ENCODE measurements at places on chromosomes 7 and 10. TPM values are rescaled to one million over a fixed set of nuclear protein-coding genes. Genes with fewer than 3 reads are reported as not detected.

SPDYE6 gene
- not detected for total RNA-seq

GET4 gene
- total RNA-seq = 42.3 TPM

GRCh38 chr10:127375461-127375860 lies 173.6 kb upstream of the NPS start:
- DNase-seq = no peak

- DNase-seq = no peak
Observed at GRCh38 chr10:69934768-69935167, 117.9 kb upstream of the MACROH2A2 start.

DNA sequence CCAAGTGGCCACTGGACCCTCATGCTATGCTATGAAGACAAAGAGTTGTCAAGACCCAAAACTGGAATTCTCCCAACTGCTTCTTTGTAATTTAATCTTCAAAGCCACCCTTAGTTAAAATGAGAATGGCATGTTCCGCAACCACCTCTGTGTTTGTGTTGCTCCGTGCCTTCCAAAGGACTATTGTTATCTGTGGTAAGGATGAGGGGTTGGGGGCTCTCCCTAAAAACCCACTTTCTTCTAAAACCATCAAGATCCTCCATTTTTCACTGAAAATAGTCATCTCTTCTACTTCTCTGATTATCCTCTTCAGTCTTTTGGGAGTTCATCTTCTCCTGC lies 222.1 kb upstream of the AOAH start:
- no peak for DNase-seq
